AG10803 (cell line): ENCODE measurements at places on chromosomes 7 and 10.

DNA sequence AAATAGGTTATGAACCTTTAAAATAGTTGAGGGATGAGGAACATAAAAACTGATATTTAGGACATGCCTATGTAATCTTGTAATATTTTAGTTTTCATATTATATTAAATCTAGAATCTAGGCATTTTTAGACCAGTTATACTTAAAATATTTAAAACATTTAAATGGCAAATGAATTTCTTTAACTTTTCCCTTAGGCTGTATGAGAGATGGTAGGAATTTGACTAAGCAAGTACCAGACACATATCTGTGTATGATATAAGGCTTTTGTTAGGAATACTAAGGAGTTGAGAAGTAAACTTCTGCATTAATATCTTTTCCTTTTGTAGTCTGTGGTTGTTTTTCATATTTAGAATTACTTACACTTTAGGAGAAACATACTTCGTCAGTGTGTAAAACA lies 25.1 kb downstream of the SEPTIN7 start:
- no peak for DNase-seq

- DNase-seq, result peak; percentile 1
Observed at GRCh38 chr10:131786756-131787605, 113.8 kb upstream of the PPP2R2D start.

DNA sequence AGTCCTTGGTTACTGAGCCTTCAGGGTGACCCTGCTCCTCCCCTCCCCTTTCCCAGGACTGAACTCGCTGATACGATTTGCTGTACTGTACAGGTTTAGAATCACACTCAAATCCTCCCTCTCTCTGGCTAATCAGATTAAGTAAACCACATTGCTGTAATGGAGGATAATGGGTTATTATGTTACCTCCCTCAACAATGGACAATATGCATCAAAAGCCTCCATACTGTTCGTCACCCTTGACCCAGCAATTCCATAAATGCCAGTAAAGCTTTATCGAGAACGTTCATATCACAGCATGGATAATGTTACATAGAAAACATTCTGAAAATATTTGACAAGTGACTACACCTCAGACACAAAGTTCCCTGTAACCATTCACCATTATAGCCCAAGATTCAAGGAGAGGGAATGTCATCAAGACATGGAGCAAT lies 61.7 kb downstream of the FAM107B start:
- no peak for DNase-seq

- no peak for DNase-seq
Observed at GRCh38 chr10:49611816-49612512, 1.9 kb downstream of the SLC18A3 start.

GRCh38 chr7:30074422-30075030 lies 46.3 kb downstream of the PLEKHA8 start:
- DNase-seq, result peak; percentile 55

DNA sequence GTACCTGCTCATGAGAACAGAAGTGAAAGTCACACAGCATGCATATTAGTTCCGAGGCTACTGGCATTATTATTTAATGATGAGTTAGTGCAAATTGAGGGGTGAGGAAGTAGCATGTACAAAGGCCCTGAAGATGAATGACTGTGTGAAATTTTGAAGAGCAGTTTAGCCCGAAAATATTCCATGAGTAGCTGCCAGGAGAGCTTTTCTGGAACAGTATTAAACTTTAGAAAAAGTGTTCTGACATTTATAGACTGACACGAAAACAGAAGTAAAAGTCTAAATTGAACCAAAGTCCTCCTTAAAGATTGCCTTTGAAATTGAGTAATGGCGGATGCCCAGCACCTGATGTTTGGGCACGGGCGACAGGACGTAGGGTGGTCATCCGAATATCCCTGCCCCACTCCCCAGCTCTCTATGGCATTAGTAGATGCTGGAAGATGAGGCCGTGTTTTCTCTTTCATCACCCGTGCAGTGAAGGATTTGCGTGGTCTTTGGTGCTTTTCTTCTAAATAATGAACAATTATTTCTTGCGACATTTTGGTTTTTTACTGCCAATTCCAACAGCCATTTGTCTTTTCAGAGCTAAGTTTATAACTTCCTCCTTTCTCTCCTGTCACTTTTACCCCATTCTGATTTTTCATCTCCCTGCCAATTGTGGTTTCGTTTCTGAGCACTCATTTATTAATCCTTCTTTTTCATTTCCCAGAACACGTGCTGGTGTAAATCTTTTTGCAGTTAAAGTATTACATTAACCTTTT lies 192.6 kb downstream of the MGMT start:
- peak; percentile 16 for DNase-seq

DNA sequence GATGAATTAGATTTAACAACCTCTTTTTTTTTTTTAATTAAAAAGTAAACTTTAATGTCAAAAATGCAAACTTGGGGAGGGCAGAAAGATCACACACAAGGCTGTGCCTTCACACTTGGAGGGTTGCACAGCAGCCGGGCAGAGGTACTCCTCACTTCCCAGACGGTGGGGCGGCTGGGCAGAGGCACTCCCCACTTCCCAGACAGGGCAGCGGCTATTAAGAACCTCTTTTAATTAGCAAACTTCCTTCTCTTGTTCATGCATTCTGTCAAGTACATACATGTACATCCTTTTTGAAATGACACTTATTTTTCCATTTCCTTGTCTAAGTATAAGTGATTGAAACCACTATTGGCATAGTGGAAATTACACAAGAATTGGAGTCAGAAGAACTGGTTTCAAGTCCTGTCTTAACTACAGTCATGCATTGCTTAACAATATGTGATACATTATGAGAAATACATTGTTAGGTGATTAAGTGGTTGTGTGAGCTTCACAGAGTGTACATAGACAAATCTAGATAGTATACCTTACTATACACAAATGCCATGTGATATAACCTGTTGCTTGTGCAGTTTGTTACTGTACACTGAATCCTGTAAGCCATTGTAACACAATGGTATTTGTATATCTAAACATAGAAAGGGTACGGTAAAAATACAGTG lies 26.5 kb downstream of the BTRC start:
- no peak for DNase-seq

GRCh38 chr7:1895664-1896515 lies 225.8 kb downstream of the ELFN1 start:
- no peak for DNase-seq

DNA sequence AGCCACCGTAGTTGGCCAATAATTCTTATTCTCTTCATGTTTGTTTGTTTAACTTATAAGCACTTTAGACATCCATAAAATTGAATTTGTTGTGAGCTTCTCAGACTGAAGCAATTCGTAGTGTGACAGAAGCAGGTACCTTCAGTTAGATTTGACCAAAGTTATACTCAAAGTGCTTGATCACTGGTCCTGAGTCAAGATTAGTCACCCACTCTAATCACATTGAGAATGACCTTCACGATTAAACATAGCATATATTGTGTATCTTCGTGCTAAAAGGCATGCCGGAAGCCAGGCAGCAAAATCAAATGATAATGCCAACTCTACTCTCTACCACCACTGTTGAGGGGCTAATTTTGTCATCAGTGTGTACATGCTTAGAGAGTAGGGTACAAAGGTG lies 763.7 kb upstream of the MBL2 start:
- DNase-seq, result no peak

DNA sequence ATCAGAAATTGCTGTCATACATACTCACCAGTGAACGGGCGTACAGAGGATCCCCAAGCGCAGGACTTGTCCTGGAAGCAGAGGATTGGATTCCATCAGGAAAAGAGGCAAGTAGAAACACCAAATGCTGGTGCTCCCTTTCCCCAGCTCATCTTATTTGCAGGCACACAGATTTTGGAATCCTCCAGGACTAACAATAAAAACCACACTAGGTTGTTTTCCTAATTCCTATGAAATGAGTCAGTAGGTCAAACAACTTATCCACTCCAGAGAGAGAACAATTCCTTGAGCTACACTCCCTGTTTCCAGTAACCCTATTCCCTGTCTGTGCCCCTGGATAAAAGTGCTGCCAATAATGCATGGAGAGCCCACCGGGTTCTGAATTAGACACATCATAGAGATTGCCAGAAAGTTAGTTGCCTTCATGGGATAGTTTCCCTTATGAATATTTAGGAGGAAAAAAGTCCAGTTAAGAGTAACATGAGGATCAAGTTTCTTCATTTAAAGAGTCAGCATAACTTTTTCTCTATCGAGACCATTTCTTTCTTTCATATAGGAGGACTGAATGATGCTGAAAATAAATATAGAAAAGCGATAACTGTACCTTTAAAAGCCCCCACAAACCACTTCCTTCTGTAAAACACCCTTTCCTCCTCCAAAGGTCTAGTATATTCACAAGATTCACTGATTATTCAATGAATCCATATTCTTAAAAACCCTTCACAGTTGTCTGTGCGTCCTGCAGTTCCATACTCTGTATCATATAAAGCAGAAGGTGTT lies 178.3 kb upstream of the KLF14 start:
- peak; percentile 92 for DNase-seq

- DNase-seq, result no peak
Observed at GRCh38 chr7:142590830-142591457, 158.3 kb upstream of the PRSS1 start.

GRCh38 chr10:35058134-35058533 lies 32.0 kb downstream of the CUL2 start:
- DNase-seq, result peak; percentile 93

GRCh38 chr7:77685233-77685632 lies 11.0 kb upstream of the RSBN1L start:
- peak; percentile 64 for DNase-seq

GRCh38 chr7:2641406-2642393 lies 9.9 kb downstream of the TTYH3 start:
- DNase-seq, result peak; percentile 99

DNA sequence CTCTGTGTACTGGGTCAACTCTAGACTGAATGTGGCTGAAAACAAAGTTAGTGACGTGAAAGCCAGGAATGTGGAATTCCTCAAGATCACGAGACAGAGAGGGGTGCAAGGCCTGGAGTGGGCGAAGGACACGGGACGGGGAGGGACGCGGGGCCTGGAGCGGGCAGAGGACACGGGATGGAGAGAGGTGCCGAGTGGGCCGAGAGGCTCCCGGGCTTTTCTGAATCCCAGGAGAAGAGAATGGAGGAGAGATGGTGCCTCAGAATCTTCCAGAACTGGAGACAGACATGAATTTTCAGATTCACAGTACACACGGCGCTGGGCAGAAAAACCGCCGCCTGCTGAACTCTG lies 50.6 kb upstream of the PRKAR1B start:
- no peak for DNase-seq

GRCh38 chr10:125641398-125641797 lies 41.6 kb downstream of the TEX36 start:
- DNase-seq, result no peak

DNA sequence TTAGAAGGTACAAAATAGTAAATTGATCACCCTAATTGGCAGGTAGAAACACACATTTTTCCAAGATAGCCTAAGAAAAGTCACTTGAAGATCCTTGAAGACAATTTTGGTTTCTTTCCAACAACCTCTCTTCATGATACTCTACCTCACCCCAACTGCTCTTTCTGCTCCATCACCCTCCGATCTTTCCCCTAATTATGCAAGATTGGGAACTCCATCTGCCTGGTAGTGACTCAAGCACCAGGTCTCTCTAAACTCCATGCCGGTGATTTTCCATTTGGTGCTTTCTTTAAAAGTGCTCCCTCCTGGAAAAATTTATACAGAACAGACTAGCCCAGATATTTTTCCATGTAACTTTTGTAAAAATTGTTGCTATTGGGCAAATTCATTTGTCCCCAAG lies 1.1 kb upstream of the AKR1B1 start:
- no peak for DNase-seq

DNA sequence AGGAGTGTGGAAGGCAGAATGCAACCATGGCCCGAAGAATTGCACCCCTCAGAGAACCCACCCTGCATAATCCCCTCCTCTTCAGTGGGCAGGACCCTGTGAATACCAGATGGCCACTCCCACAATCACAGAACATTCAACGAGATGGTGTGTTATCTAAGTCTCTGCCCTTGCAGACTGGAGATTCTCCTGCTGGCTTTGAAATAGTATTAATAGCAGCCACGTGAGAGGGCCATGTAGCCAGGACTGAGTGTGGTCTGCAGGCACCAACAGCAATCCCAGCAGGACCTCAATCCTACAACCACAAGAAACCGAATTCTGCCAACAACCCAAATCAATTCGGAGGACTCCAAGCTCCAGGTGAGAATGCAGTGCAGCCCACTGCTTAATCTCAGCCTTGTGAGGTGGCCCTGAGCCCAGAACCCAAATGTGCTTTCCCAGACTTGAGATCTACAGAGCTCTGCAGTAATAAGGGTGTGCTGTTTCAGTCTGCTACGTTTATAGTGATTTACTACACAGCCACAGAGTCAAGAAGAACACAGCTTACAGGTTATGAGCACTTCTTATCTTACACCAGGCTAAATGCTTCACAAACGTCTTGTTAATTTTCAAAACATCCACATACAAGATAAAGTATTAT lies 72.1 kb downstream of the VOPP1 start:
- no peak for DNase-seq

- DNase-seq, result peak; percentile 89
Observed at GRCh38 chr7:94391726-94392392, 2.8 kb upstream of the COL1A2 start.

GRCh38 chr7:87450706-87451105 lies 24.8 kb downstream of the ABCB4 start:
- DNase-seq, result no peak

DNA sequence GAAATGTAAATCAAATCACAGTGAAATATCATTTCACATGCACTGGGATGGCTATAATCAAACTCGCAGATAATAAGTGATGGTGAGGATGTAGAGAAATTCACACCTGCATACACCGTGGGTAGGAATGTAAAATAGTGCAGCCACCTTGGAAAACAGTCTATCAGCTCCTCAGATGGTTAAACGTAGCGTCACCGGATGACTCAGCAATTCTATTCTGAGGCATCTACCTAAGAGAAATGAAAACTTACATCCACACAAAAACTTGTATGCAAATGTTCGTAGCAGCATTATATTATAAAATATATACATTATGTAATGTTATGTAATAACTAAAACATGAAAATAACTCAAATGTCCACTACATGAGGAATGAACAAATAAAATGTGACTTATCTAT lies 38.9 kb downstream of the SH3PXD2A start:
- DNase-seq, result no peak

GRCh38 chr7:49564379-49564714 lies 209.1 kb upstream of the VWC2 start:
- no peak for DNase-seq

DNA sequence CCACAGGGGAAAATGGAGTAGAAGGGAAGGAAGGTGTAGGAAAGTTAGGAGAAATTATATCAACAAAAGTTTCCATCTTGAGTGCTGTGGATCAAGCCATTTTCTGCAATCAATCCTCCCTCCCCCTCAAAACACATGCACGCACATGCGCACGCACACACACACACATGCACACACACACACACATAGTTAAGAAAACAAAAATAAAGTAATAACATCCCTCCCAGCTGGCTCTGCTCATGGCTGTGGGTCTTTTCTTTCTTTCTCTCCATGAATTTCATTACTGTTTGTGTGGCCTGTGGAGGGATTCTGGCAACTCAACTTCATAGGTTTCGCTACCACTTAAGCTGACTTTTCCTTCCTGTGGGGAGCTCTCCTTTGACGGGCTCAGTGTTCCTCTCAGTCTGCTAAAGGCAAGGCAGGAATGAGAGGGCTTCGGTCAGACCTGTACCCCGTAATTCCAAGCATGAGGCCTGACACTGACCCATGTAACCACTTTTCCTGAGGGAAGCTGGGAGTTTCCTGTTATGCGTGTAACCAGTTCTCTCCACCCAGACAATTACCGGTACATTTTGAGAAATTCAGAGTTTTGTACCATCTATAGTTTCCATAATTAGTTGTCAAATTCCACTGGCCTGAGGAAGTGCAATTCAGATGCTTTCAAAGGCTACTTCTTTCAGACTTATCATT lies 79.8 kb downstream of the ZNF92 start:
- DNase-seq, result no peak

- DNase-seq, result peak; percentile 99
Observed at GRCh38 chr10:99788598-99789256, 6.3 kb downstream of the ABCC2 start.
